ENCODE measurements at places on chromosomes 4 and X.
A peak's percentile ranks its signal among the peaks of the same experiment; 100 is the strongest.

DNA sequence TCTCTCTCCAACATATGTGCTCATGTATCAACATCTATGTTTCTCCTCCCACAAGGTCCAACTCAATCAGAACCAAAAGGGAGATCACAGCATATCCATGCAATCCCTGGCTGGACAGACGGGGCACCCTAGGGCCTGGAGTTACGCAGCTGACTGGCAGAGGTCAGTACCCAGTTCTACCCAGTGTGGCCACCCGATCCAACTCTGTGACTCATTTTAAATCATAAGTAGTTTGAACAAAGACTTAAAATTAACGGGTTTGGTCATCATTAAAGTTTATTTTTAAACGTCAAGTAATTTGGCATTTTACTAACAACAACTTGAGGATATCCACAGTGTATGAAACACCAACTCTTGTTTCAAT, 59.5 kb downstream of the APBB2 start:
- no peak for DNase-seq

GRCh38 chrX:17373337-17373736, 1.7 kb upstream of the NHS start:
- no peak for DNase-seq

- no peak for DNase-seq
These were observed 114.4 kb upstream of the NOCT start for GRCh38 chr4:138901177-138901576.

DNA sequence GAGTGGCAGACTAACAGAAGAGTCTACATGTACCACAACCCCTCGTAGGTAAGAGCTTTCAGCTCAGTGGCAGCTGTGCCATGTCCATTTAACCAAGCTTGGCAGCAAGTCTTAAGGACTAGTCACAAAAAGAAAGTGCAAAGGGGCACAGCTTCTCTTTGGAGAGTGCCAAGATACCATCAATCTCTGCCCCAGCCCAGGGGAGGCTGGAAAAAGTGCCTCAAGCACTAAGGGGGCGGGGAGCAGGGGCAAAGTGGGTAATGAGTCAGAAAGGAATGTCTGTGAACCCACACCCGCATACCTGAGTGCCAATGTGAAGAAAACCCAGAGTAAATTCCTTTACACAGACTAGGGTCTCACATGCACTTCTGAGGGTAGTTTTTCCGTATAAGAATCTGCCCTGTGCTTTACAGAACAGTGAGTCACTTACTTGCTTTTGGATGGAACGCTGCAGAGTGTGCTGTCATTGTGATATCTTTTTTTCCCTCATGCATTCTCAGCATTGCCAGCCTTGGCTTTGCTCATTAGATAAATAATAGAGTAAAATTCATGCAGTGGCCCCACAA, 219.8 kb downstream of the ZNF674 start:
- DNase-seq: no peak

GRCh38 chr4:142365391-142365790, 480.7 kb downstream of the INPP4B start:
- no peak for DNase-seq

DNA sequence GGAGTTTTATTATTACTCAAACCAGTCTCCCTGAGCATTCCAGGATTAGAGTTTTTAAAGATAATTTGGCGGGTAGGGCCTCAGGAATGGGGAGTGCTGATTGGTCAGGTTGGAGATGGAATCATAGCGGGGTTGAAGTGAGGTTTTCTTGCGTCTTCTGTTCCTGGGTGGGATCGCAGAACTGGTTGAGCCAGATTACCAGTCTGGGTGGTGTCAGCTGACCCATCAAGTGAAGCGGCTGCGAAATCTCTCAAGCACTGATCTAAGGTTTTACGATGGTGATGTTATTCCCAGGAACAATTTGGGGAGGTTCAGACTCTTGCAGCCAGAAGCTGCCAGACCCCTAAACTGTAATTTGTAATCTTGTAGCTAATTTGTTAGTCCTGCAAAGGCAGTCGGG, 25.1 kb upstream of the SETD7 start:
- no peak for DNase-seq

- no peak for DNase-seq
These were observed 21.5 kb upstream of the SYTL5 start for GRCh38 chrX:37984880-37985279.

DNA sequence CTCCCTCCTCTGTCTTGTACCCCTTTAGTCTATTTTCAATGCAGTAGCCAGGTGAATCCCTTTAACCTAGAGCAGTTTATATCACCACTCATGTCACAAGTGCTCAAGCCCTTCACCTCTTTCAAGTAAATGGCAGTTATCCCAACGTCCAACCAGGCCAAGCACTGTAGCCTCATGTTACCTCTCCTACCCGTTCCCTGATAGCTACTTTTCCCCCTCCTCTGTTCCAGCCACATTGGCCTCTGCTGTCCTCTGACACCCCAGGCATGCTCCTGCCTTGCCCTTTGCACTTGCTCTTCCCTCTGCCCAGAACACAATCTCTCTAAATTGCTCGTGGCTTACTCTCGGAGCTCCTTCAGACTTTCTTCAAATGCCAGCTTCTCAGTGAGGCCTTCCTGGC, 15.2 kb downstream of the GUCY1B1 start:
- no peak for DNase-seq

DNA sequence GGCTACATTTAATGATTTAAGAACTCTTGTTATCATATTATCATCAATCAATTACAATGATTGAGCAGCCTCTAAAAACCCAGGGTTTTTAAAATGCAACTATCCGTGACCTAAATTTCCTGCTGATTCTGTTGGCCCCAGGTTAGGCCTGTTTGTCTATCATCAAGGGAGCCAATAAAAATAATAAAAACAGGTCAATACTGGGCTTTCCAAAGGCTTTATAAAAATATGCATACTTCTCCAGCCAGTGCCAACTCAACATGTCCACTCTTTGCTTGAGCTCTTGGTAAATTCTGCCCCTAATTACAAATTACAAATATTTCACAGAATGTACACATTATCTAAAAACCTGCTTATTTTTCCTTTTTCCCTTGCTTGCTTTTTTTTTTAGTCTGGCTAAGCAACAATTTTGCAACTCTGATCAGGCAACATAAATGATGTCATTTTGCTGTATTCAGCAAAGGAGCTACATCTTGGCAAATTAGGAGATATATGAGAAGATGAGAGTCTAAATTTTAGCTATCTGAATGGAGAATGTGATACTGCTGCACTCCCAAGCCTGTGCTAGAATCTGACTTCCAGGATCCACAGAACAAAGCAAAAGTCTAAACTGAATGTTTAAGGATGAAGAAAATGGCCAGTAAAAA, 204.0 kb downstream of the SCFD2 start:
- DNase-seq: no peak

DNA sequence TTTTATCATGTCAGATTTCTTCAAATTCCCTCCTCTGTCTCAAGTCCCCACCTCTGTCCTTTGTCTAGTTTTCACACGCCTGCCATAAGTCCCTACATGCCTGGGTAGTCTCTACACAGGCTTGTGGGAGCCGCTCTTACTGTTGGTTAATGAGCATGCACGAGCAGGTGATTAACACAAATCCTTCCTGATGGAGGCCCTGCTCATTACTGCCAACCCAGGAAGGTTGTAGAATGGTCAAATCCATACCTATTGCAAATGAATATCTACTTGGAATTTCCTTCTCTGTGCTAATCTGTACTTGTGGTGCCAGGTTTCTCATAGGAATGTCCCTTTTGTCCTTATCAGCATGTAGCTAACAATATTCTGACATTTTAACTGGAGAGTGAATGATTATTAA, 208.4 kb upstream of the HDX start:
- no peak for DNase-seq

GRCh38 chr4:95156452-95156765, 392.4 kb downstream of the UNC5C start:
- no peak for DNase-seq

DNA sequence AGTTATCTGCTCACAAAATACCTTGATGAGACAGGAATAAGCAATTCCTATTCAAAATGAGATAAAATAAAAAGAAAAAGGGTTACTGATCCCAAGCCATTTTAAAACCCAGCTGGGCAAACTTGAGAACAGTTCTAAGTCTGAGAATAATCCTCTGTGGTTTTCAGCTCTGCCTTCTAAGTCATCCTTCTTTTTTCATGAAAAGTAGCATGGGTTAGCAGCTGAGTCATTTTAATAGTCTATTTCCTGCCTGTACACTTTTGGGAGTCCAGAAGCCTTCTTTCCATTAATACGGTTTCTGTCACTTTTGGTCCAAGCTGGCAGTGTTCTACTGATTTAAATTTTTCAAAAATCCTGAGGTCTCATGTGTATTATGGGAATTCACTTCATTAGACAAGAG, 374.3 kb downstream of the IQCM start:
- no peak for DNase-seq

GRCh38 chrX:110418316-110419235, 59.9 kb downstream of the RTL9 start:
- no peak for DNase-seq

DNA sequence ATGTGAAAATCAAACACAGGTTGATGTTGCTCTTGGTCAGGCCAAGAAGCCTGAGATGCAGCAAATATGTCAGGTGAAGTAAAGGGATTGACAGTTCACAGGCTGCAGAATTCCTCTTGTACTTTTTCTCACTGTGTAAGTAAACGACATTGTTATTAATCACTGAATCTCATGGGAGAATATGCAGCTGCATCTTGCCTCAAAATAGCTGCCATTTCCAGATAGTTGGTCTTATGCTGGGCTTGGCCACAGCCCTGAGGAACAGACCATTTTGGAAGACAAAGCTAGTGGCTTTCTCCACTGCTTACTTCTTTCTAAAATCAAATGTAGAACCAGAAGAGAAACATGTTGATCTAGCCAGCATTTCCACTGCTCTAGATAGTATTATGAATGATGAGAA, 403.4 kb upstream of the NR3C2 start:
- no peak for DNase-seq

DNA sequence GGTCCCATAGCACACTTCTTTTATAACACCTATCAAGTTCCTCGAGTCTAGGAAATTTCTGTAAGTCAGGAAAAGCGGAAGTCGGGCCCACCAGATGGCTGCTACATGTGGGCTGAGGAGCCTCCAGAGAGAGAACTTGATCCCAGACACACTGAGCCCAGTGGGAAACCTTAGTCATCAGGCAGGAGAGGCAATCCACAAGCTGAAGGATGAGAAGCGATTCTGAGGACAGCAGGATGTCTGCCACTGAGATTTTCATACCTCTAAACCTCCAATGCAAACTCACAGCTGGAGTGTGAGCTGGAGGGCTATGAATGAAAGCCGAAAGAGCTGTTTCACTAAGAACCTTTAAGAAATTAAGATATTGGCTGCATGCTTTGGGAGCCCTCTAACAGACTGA, 52.6 kb upstream of the PDHA1 start:
- no peak for DNase-seq

GRCh38 chr4:157887316-157887715, 285.5 kb downstream of the GASK1B start:
- DNase-seq: no peak

- DNase-seq: peak; percentile 64
These were observed 1.0 kb upstream of the ARHGAP4 start for GRCh38 chrX:153926858-153927671.

GRCh38 chr4:159272273-159273140, 169.6 kb downstream of the RAPGEF2 start:
- DNase-seq: no peak

DNA sequence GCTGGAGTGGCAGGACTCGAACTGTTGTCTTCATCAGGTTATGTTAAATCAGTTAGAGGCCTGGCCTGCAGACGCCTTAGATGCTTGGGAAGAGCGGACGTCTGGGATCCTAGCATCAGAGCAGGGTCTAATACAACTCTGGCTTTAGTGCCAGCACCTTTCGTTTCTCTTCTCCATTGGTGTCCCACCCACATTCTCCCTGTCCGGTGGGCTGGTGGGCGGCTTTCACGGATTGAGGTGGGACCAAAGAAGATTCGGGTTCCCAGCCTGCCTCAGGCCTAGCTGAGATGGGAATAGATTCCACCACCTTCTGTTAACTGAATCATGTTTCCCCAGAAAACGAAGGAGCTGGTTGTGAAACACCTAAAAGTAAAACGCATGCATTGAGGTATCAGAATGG, 939 bp downstream of the PDK3 start:
- peak; percentile 13 for DNase-seq

DNA sequence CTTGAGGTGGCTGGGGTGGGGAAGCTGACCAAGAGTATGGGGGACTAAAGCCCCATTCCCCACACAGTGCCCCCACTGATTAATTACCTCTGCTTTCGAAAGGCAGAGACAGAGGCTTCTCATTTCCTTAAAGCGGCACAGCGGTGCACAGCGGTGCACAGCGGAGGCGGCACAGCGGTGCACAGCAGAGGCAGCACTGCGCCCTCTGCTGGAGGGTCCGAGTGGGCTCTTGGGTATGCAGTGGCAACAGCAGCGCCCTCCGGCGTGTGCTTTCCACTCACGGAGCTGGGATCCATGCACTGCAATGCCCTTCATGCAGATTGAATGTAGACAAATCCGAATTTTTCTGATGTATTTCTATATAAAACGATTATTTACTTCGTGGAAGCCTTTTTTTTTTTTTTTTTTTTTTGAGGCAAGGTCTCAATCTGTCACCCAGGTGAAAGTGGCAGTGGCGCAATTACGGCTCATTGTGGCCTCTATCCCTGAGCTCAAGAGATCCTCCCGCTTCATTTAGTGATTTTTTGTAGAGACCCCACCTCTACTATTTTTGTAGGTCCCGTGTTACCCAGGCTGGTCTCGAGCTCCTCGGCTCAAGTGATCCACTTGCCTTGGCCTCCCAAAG, 19.7 kb upstream of the PRPS2 start:
- DNase-seq: peak; percentile 23

DNA sequence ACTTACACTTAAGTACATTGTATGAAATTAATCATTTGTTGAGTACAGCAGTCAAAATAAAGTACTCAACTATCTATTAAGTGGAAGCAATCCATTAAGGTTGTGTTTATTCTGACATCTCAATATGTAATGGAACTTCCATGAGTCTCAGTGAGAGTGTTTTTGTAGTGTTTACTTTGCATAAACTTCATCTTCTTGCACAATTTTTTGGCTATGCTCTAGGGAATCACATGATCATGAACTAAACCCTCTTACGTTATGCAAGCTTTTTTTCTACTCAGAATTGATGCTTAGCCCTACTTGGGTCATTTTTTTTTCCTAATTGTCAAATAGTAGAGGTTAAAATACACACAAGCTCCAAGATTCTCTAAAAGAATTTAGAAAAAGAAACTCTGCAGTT, 21.1 kb upstream of the PIGA start:
- DNase-seq: no peak

Measured in retina (tissue), 1 donor.